GM04503 (cell line): ENCODE measurements at places on chromosomes 7 and 10.

DNA sequence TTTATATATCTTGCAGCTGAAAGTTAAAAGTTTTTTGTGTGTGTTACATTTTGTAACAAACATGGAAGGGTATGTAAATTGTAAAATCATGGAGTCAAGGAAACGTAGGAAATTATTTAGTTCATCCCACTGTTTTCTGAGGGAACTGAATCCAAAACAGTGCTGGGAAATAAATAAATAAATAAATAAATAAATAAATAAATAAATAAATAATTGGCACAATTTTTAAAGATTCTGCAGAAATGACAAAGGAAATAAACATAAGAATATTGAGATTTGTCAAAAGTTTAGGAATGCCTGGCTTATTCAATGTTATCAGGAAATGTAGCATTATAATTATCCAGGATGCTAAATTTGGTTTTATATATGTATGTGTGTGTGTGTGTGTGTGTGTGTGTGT, 91.4 kb upstream of the AGBL3 start:
- DNase-seq = no peak

GRCh38 chr7:135224027-135224426, 9.6 kb upstream of the STRA8 start:
- no peak for DNase-seq

DNA sequence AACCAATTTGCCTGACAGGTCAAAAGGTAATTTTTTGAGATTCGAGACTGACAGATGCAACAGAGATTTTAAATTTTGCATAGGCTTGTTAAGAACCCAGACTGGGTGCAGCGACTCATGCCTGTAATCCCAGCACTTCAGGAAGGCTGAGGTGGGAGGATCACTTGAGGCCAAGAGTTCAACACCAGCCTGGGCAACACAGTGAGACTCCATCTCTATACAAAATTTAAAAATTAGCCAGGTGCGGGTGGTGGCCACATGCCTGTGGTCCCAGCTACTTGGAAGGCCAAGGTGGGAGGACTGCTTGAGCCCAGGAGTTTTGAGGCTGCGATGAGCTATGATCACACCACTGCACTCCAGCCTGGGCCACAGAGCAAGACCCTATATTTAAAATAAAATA, 34.6 kb downstream of the AMZ1 start:
- DNase-seq = no peak

DNA sequence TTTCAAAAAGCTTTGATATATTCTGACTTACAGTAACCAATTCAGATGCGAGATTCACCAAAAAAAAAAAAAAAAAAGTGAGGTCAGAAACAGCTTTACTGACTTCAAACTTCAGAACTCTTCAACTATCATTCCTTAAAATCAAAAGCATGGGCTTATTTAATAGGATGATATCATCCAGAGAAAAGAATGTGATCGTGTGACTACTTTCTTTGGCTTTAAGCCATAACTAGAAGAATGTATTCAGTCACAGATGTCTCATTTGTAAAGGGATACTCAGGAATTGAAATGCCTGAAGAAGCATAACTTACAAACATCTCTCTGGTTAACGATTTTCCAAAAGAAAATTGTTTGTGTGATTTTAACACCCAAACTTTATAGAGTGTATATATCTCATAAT, 11.5 kb downstream of the TPK1 start:
- peak; percentile 60 for DNase-seq

DNA sequence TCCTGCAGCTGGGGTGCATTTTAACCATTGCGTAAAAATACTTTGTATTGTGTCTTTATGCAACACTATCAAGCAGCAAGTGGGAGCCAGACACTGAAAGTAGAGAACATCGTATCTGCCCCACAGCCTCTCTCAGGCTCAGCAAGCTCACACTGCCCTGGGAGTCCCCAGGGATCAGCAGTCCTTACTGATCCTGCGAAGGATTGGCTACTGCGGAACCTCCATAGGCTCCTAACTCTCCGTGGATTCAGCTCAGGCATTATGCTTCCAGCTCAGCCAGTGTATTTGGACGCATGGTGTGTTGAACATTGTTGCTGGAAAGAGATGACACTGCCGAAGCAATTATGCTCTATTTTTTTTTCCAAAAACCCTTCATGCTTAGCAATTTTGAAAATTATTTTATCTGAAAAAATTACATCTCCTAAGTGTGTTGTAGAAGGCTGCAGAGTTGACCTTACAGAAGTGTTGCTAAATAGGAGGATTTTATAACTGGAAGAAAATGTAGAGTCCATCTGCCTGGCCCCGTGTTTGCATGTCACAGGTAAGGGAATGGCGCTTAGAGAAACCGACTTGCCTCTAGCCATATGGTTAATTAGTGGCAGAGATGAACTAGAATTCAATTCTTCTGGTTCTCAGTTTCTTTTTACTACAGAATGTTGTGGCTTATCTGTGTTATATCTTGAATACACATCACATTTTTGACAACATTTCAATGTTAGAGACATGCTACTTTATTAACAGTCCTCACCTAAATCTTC, 276.4 kb upstream of the COBL start:
- DNase-seq = no peak
